Left renal pelvis (tissue), 4 donors: ENCODE measurements at places on chromosomes 2 and 18.

DNA sequence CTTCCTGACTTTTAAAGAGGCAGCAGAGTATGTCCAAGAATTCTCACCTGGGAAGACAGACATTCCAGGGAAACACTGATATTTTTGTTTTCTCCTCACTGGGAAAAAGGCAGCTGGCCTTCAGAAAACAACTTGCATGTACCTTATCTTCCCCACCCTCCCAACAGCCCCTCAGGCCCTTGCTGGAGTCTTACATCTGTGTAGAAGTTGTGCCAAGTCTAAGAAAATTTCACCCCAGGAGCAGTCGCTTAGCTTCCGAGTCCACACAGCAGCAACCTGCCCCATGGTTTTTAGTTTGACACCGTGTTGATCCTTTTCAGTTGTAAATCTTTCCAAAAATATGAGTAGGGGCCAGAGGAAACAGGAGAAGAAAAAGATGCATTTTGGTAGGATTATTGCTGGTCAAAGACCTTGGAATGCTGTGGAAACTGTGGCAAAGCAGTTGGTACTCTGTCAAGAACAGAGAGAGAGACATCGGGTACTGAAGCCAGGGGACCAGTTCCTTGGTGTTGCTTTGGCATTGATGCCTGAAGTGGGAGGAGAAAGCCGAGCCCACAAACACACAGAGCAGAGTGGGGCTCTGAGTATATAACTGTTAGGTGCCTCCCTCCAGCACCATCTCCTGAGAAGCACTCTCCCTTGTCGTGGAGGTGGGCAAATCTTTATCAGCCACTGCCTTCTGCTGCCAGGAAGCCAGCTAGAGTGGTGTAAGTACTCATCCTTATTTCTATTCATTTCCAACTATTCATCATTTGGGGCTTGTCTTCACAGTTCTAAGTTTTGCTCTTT is at the start of gene SLC14A1:
TSS of gene SLC14A1 (plus strand) at position 615 of the 789 bp plus-strand sequence. CDS start 6,140 bp downstream, outside the sequence.
- no peak for DNase-seq

DNA sequence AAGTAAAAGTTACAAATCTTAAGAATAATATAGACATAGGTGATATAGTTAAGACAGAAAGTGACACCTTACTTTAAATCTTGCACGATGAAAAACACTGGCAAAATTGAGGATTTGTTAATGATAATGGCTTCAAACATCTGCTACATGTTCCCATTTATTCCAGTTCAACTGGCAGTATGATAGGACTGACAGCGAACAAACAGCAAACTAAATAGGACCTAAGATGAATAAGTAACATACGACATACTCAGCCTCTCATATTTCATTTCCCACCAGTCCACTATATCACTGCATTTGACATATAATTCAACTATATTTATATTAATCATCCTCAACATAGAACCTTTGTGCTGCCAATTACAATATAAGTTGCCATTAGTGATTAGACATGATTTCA is 36.3 kb downstream of the ACVR1C start:
- DNase-seq = no peak

GRCh38 chr2:179252423-179252822 is 12.2 kb downstream of the SESTD1 start:
- no peak for DNase-seq

DNA sequence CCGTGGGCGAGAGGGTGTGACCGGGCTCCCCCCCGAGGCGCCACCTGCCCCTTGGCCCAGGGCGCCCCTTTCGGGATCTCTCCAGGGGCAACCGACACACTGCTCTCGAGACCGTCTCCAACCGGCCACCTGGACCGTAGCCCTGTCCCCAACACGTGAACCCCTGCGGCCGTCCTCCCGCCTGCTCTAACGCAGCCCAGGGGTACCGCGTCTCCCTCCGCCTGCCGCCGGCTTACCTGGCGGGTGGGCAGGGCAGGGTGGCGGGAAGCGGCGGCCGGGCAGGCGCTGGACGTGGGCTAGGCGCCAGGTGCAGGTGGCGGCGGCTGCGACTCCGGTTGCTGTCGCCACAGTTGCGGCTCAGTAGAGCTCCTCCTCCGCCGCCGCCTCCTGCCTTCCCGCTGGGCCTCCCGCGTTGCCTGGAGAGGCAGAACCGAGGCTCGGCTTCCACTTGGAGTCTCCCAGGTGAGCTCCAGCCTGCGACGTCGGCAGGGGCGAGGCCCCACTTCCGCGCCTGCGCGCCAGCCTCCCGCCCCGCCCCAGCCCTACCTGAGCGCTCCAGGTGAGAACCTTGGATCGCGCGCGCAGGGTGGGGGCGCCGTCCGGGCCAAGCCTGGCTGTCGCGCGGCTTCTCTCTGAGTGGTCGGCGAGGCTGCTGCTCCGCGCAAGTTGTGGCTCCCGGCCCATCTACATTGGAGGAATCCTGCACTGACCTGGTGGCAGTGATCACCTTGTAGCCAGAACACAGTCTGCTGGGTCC is at the start of gene GALNT3:
TSS of gene GALNT3 (minus strand) at position 469 of the 757 bp plus-strand sequence. CDS start 23,547 bp downstream, outside the sequence.
- no peak for DNase-seq

DNA sequence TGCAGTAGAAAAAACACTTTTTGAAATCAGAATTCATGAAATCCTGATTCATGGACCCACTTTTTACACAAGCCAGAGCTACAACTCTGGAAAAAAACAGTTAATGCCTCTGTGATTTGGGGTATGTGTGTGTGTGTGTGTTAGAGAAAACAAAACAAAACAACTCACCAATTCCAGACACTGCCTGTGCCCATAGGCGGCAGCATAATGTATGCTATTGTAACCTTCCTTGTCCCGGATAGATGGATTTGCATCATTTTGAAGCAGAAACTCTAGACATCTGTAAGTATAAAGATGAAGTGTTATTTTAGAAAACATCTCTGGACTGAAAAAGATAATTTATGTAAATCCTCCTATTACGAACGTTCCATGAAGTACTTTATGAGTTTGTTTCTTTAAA is 152.0 kb upstream of the PGAP1 start:
- DNase-seq = no peak

DNA sequence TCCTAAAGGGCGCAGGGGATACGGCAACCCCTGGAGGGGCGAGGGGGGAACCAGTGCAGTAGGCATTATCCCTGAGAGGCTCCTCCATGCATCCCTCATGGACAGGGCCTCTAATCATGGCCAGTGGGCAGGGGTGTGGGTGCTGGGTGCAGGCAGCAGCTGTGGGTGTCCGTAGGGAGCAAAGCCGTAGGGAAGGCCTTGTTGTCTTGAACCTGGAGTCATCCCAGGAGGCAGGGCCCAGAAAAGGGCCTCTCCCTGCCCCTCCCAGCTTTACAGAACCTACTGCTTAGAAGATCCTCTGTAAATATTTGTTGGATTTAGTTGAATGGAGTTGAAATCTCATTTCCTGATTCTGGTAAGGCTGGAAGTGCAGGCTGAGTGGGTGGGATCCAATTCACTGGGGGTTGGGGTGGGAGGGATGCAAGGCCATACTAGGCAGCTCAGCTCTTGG is 207.0 kb upstream of the HAAO start:
- no peak for DNase-seq
